ENCODE measurements at places on chromosomes 5 and 9.

DNA sequence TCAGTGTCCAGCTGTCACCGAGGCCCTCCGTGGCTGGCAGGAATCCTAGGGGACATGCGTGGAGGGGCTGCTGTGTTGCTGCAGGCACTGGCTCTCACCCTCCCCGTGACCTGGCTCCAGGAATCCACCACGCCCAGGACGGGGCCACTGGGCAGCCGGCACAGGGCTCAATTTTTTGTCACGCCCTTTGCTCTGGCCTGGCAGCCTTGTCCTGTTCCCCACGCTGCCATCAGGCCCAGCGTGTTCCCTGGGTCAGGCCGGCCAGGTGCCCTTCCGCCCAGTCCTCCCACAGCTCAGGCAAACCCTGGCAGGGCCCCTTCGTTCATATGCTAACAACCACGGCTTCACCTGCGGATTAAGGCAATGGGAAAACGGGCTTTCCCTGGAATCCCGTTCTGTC, 37.3 kb downstream of the PROP1 start:
- no peak for DNase-seq

DNA sequence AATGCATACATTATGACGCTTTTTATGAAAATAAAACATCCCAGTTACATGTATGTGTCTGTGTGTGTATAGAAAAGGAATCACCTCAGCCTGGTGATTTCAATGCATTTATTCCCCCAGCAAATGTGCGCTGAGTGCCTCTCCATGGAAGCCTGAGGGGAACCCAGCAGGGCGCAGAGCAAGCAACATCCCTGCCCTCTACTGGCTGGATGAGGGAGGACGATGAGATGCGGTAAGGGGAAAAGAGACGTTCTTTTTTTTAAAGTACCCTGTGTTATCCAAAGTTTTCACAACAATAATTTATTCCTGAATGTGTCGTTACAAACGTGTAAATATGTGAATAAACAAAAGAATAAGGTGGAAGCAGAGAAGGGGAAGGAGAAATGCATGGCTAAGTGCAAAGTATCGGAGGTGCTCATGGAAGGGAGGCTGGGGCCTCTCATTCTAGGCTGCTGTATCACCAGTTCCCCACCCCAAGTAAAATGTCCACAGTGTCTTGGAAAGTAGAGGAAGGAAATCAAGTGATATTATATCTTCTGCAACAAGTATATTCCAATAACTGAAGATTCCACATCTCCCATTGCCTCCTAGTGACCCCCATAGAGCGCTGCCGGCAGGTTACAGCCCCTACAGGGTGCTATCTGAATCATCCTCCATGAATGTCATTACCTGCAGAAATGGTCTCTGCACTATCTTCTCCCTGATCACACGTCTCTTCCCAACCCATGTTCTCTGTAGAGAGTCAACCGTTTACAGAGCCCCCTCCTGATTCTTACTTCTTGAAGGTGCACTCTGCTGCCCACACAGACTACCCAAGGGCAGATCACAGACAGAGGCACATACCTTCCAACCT, 13.0 kb upstream of the ABLIM3 start:
- DNase-seq, result no peak

- DNase-seq, result peak; percentile 41
Measured at GRCh38 chr9:98552331-98552730, 156.4 kb downstream of the GABBR2 start.

- DNase-seq, result no peak
Measured at GRCh38 chr5:9622971-9623421, 7.2 kb downstream of the TAS2R1 start.

GRCh38 chr9:110356639-110357395, 19.2 kb upstream of the TXNDC8 start:
- no peak for DNase-seq

GRCh38 chr5:146965761-146966659, 87.5 kb upstream of the PPP2R2B start:
- DNase-seq, result peak; percentile 72

DNA sequence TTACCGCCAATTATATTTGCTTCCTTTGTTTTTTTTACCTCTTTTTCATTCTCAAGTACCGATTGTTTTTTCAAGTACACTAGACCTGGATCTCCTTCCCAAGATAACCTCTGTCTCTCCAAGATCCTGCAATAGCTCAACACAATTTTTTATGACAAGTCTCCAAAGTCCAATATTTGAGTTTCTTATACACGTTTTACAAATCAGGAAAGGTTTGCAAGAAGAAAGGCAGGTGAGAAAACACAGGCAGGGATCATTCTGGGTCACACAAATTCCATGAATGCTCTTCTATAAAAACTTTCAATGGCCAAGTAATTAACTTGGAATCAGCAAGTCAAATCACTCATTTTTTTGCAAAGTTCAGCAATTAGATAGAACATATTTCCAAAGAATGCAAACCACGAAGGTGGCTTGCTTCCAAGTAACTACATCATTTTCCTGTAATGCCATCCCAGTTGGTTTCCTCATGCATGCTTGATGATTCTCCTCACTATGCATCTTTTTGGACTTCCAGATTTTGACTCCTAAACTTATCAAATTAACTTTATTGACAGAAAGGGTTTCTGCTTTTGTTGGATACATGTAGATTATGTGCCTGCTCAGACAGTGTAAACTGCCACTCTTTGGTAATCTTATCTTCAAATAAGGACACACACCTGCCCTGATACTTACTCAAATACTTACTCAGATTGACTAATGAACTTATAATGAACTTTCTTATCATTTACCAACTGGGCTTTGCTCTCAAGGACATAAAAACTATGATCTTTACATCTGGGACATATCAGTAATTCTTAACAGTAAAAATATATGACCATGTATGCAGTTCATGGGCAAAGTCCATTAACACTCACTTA, 24.7 kb upstream of the IFNE start:
- DNase-seq, result peak; percentile 63

- no peak for DNase-seq
Measured at GRCh38 chr9:21077781-21078180, at the start of gene IFNB1. TSS of gene IFNB1 (minus strand) at chr9:21077942. CDS start at chr9:21077869, 73 bp downstream.

DNA sequence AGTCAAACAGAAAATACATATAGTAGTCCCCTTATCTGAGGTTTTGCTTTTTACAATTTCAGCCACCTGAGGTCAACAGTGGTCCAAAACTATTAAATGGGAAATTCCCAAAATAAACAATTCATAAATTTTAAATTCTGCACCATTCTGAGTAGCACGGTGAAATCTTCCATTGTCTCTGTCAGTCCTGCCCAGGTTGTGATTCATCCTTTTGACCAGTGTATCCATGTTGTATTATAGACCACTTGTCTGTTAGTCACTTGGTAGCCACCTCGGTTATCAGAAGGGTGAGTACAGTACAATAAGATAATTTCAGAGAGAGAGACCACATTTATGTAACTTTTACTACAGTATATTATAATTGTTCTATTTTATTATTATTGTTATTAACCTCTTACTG, 2.8 kb downstream of the CCDC152 start:
- peak; percentile 76 for DNase-seq

DNA sequence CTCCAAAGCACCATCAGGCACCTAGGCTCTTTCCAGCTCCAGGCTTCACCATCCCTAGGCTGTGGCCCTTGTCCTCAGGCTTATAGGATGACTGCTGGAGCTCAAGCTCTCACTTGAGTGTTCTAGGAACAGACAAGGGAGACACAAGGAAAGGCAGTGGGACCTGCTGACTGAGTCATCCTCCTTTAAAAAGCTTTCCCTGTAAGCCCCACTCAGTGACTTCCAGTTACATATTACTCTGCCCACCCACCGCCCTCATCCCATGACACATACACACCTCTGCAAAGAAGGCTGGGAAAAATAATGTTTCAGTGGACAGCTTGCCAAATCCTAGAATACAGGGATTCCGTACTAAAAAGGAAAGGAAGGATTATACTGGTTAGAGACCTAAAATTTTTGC, 154.2 kb upstream of the ZNF366 start:
- DNase-seq, result no peak

- DNase-seq, result no peak
Measured at GRCh38 chr9:129676975-129677374, 11.5 kb downstream of the PRRX2 start.

DNA sequence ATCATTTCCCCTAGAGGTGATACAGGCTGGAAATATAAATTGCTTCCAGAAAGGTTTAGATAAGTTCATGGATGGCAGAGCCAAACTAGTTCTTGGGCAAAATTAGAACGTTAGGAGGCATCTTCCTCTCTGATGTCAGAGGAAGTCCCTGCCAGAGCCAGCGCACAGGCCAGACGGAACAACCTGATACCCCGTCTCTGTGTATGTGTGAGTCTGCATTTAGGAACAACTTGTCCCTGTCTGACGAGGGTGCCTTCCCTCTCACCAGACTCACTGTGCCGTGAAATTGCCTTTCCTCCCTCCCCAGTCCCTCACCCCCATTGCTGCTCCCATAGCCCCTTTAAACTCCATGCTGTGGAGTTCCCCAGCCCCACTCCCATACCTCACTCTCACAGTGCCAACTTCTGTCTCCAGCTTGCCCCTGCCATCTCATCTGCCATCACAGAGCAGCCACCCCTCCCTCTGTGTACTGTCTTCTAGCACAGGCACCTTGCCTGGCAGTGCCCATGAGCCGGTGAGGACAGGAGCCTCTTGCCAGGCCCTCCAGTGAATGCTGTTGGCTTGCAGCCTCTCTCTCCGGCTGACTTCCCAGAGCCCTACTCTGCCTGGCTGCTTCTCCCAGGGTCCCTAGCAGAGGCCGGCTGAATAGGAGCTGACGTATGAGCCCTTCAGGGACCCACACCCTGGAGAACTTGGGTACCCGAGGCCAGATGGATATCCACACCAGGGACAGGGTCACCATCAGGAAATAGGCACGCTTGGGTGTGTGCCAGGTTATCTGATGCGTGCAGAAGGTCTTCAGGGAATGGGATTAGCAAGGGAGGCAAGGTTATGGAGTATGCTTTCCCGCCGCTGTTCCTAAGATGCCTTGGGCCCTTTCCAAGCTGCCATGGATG, 26.7 kb downstream of the UNC5A start:
- no peak for DNase-seq

- DNase-seq, result no peak
Measured at GRCh38 chr5:157528036-157528632, 47.4 kb downstream of the ADAM19 start.

DNA sequence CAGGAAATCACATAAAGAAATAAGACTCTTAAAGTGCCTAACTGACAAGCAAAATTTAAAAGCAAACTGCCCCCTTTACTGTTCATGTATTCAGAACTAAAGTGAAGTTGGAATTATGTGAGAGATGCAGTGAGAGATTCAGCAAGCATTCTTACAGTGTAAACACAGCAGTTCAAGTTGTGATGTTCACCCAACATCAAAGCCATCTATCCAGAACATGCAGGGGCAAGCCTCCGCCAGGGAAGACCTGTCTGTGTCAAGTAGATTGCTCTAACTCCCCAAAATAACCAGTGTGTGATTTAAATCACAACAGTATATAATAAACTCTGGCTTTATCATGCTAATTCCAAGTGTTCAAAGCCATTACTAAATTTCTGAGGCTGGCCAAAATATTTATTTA, 233.3 kb downstream of the BNC2 start:
- no peak for DNase-seq

GRCh38 chr5:71633255-71634155, 46.4 kb downstream of the MCCC2 start:
- DNase-seq, result no peak

DNA sequence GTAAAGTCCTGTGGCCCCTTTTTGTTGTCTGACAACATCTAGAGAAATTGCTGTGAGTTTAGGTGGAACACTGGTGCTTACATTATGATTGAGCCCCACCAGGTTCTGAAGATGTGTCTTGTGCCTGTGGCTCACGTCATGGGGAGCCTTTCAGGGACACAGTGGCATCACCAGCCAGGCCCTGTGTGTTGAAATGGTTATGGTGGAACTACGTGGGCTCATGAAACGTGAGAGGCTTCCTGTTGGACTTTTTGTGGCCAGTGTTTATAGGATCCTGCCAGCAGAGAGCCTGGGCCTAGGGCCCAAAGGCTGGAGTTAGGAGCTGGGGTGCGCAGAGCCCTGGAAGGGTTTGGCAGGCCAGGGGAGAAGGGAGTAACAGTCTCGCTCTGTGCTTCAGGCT, 46.8 kb downstream of the TENT4A start:
- DNase-seq, result no peak

- no peak for DNase-seq
Measured at GRCh38 chr5:171654881-171655280, 130.7 kb upstream of the SMIM23 start.

- no peak for DNase-seq
Measured at GRCh38 chr9:138077898-138078540, 200.4 kb downstream of the CACNA1B start.

GRCh38 chr9:129640086-129640870, 1.7 kb downstream of the ASB6 start:
- DNase-seq, result peak; percentile 26

- DNase-seq, result no peak
Measured at GRCh38 chr5:56981548-56982315, 29.8 kb upstream of the MIER3 start.

DNA sequence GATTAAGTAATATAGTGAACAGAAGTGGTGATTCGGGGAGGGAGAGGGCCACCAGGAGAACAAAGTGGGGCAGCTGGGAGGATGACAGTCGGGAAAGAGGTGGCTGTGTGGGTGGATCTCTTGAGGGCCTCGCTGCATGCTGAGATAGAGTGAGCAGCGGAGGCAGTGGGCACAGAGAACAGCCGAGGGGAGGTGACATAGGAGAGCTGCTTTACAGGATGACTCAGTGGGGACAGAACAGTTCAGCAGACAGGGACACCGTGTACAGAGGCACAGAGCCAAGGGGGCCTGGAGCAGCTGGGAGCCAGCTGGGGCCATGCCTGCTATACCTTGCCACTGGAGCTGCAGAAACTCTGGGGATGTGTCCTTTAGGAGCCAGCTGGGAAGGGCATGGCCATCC, 273.9 kb downstream of the GADD45G start:
- DNase-seq, result no peak

- DNase-seq, result no peak
Measured at GRCh38 chr5:132778129-132778528, 1.1 kb upstream of the SEPTIN8 start.

DNA sequence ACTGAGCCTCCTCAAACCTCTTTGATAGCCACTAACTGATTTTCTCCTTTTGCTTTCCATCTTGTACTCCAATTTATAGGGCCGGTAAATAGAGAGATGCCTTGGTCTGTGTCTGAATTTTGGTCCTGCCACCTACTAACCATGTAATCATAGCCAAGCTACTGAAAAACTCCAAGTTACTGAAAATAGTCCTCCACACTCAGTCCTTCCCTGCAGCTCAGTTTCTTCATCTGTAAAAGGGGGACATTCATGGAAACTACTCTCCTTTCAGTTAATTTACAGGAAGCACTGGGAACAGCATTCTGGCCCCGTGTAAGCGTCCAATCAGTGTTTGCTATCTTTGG, 30.0 kb upstream of the TGFBR1 start:
- no peak for DNase-seq

- no peak for DNase-seq
Measured at GRCh38 chr5:142102980-142103740, 5.4 kb upstream of the NDFIP1 start.

- no peak for DNase-seq
Measured at GRCh38 chr5:109146591-109146990, 263.2 kb downstream of the PJA2 start.

- no peak for DNase-seq
Measured at GRCh38 chr9:94692601-94693000, 33.9 kb upstream of the AOPEP start.

Measured in dermis microvascular lymphatic vessel endothelial cell (primary cell).